ENCODE measurements at places on chromosomes 4 and X.

- no peak for DNase-seq
Observed at GRCh38 chrX:105098201-105098600, 122.3 kb downstream of the TEX13A start.

DNA sequence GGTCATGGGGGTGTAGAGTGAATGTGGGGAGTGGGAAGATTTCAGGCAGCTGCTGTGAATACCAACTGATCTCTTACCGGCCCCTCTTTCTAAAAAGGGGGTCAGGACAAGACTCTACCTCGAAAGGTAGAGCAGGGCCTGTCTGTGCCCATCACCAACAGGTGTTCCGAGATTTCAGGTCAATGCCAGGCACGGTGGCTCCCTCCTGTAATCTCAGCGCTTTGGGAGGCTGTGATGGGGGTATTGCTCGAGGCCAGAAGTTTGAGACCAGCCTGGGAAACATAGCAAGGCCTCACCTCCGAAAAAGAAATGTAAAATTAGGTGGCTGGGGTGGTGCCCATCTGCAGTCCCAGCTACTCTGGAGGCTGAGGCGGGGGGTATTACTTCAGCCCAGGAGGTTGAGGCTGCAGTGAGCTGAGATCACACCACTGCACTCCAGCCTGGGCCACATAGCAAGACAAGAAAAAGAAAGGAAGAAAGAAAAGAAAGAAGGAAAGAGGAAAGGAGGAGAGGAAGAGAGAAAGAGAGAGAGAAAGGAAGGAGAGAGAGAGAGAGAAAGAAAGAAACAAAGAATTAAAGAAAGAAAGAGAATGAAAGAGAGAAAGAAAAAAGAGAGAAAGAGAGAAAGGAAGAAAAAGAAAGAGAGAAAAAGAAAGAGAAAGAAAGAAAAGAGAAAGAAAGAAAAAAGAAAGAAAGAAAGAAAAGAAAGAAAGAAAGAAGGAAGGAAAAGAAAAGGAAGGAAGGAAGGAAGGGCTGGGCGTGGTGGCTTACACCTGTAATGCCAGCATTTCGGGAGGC, 50.1 kb downstream of the CRLF2 start:
- DNase-seq = no peak

DNA sequence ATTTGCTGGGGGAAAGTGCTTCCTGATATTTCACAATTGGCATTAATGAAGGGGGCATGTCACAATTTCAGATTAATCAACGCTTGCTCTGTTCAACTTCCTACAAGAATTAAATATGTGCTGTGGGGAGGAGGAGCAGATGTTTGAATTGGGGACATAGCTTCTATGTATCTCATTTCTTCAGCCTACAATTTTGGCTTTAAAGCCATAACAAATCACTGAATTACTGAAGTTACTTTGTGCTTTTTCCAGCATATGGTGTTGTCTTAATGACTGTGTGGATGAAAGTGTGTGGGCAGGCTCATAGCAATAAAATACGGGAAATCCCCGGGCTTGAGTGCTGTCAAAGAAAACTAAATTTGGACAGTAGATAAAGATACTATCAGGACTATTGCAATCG, 813 bp downstream of the TLR7 start:
- no peak for DNase-seq

- no peak for DNase-seq
Observed at GRCh38 chr4:68673143-68673542, 2.7 kb upstream of the UGT2B15 start.

DNA sequence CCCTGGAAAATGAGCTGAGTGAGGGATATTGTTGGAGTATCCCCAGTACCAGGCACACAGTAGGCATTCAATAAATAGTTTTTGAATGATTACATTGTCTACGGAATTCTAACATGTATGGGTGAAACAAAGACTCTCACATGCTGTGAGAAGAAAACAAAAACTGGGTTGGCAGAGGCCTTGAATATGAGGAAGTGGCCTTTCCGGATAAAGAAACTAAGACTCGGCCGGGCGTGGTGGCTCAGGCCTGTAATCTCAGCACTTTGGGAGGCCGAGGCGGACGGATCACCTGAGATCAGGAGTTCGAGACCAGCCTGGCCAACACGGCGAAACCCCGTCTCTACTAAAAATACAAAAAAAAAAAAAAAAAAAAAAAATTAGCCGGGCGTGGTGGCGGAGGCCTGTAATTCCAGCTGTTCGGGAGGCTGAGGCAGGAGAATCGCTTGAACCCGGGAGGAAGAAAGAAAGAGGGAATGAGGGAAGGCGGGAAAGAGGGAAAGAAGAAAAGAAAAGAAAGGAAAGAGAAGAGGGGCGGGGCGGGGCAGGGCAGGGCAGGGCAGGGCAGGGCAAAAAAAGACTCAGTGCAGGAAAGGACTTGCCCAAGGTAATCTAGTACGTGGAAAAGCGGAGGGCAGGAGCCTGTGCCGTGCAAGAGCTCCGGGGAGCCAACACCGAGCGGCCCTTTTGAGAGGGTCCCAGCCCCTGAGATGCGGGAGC, 689 bp upstream of the TMA16 start:
- DNase-seq = peak; percentile 39

- no peak for DNase-seq
Observed at GRCh38 chr4:134628066-134628465, 426.5 kb upstream of the PABPC4L start.

GRCh38 chrX:103483720-103484119, 35.6 kb downstream of the RAB40A start:
- no peak for DNase-seq

DNA sequence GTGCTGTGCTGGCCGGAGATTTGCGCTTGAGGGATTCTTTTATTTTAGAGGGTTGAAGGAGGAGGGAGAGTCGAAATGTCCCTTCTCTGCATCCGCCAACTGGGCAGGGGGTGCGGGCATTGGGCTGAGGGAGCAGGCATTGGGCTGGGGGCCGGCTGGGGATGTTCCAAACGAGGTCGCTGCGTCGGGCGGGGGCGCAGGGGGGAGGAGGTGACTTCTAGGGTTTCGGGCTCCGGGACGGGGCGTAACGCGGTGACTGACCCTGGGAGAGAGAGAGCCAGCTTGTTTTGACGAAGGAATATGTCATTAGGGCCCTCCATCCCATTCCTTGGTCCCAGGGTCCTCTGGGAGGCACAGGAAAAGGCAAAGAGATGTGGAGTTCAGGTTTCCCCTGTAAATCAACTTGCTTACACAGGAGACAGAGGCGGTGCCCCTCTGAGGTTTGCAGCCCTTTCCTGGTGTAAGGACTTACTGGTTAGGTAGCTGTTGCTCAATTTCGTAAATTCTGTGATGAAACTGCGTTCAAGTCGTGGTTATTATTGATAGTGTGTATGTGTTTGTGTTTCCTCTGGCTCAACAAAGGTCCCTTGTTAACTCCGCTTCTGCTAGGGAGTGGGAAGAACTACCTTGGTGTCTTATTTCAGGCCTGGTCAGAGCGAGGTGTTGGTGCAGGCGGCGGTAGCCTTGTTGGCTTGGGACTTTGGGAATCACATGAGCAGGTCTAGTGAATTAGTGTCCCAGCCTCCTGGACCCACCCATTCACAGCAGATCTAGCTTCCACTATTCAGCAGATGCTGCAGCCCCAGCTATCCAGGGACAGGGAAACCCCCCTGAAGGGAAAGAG, 716 bp downstream of the FHIP1A start:
- DNase-seq = no peak

DNA sequence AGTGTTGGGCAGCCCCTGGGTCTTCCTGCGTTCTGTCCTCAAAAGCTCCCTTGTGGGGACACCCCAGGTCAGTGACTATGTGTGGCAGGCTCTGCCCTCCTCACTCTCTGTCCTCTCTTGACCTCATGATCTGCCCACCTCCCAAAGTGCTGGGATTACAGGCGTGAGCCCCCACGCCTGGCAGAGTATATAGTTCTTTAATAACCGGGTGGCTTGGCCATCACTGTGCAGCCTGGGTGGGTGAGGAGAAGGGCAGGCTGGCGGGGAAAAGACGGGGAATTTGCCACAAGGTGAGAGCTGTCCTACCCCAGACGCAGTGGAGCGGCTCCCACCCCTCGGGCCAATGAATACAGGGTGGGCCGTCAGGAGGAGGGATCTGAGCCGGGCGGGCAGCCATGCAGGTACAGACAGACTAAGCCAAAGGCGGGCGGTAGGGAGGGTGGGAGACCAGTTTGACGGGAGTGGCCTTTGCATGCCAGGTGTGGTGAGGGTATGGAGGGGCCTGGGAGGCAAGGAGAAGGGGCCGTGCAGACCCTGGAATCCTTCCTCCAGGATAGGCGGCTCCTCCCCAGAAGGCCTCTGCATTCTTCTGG, 2.5 kb downstream of the SH3BP2 start:
- no peak for DNase-seq

DNA sequence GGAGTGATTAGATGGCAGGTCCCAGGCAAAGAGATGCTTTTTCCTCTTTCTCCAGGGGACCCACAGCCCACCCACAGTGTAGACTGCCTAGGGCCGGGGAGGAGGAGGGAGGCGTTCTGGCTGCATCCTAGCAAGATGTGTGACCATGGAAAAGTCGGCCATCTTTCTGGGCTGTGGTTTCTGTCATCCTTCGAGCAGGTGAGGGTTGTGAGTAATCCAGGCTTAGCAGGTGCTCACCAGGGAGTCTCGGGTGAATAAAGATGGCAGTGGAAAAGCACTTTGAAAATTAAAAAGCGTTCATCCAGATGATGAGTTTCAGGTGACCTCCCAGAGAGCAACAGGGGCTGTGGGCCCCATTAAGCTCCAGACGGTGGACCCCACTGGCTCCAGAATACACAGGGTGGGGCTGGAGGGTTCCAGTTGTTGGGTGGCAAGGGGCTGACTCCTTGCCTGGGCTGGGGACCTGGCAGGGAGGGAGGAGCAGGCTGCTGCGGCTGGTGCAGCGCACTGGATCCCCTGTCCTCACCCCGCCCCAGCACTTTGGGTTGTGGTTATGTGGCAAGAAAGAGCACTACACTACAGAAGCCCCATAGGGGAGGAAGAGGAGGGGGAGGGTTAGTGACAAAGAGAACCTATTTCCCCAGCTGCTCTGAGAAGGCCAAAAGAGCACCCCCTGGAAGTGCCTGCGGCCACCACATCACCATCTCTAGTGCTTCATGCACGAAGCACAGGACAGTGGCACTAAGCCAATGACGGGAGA, 23.7 kb downstream of the ELF4 start:
- peak; percentile 51 for DNase-seq

GRCh38 chrX:69218407-69218997, 53.2 kb upstream of the PJA1 start:
- DNase-seq = no peak

DNA sequence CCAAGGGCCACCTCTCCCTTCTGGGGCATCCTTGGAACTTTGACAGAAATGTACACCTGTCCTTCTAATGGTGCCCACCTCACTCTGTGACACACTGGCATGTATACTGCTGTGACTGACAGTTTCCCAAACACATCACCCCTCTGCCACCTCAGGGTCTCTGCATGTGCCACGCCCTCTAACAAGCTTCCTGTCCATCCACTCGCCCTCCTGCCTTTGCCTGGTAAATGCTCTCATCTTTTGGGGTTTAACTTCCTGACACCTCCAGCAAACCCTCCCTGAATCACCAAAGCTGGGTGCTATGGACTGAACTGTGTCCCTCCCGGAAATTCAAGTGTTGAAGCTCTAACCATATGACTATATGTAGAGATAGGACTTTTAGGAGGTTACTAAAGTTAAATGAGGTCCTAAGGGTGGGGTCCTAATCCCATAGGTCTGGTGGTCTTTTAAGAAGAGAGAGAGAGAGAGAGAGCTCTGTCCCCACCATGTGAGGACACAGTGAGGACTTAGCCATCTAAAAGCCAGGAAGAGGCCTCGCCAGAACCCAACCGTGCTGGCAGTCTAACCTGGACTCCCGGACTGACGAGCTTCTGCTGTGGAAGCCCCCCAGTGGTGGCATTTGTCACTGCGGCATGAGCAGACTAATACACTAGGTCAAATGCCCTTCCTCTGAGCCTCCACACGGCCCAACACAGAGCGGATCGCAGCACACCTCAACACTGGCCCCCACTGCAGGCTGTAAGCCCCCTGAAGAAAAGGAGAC, 95.6 kb downstream of the AFAP1 start:
- peak; percentile 55 for DNase-seq

DNA sequence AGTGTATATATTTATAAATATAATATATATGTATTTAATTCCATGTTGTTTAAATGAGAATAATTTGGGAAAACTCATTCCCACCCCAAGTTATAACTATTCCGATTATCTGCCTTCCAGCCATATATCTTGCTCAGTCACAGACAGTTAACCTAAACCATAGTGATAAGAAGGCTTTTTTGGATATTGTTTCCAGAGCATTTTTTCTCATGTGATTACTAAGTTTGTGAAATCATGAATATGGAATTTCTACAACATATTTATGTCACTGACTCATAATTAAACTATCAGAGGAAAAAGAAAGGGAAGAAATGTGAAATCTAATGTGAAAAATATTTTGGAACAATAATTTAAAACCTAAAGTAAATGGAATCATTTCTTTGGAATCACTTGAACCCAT, 1163.5 kb upstream of the PABPC4L start:
- DNase-seq = no peak

GRCh38 chrX:118755633-118756032, 28.2 kb downstream of the IL13RA1 start:
- DNase-seq = no peak

DNA sequence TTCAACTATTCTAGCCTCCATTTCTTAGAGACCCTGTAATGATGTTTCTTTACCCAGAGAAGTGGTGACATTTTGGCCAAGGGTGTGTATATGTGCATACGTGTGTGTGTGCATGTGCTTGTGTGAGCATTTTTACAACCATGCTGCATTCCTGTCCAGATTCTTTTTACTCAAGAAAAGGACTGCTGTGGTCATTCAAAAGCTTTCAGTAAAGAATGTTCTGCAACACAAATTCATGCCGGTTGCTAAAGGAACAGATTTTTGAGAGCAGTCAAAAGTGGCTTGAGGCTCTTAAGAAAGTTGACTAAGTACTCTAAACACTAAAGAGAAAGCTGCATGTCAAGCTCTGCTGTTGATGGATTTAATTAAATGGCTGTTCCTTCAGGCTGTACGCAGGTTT, 65.0 kb upstream of the FMR1 start:
- DNase-seq = no peak

DNA sequence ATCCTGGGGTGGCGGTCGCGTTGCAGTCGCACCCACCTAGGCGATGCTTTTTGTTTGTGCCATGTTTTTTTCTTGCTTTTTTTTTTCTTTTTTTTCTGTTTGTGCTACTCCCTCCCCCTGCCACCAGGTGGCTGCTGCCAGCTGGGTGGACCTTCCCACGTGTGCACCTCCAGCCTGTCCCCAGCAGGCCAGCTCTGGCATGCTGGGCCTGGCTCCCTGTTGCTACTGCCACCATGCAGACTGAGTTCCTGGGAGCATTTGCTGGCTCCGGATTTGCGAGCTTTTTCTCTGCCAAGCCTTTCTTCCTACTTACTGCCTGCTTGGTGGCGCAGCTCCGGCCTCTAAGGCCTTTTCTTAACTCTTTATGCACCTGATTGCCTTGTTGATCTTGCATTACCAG, 161.2 kb upstream of the WDFY3 start:
- peak; percentile 70 for DNase-seq
